ENCODE measurements at places on chromosomes 11 and 22.

GRCh38 chr11:134252346-134253187 is 585 bp downstream of the THYN1 start:
- DNase-seq, result peak; percentile 85

DNA sequence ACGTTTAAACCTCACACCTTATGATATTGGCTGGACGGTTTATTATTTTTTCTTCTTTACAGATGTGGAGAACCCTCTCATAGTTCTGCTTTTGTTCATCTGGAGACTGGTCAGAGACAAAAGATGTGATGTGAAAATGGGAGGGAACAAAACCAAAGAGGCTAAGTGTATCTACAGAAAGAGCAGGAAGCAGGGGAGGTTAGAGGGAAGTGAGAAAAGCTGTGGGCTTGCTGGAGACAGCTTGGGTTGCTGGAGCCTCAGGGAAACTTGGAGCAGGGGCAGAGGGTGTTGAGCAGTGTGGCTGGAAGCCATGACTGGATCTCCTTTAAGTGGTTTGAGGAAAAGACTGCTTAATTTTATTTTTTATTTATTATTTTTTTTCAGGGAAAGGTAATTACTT is 79.0 kb upstream of the SNX19 start:
- DNase-seq, result no peak

DNA sequence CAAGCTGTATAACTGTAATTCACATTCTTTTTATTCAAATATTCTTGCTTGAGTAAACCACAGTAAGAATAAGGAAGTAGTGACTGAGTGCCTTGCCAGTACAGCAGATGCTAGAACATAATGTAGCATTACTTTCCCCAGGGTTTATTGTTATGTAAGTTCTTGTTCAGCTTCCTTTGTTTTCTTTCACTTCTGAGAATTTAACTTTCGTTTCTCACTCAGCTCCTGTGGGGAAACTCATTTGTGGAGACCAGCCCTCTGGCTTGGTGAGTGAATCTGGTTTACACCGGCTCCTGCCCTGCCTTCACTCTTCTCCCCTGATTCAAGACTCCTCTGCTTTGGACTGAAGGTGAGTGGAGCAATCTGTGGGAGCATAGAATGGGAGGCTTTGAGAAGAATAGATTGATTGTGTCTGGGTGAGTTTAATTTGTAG is at the start of gene TRIM22:
Gene TRIM22, plus strand, starts transcription at position 240 of the 433 bp plus-strand sequence. CDS start 6,443 bp downstream, outside the sequence.
- peak; percentile 87 for DNase-seq

DNA sequence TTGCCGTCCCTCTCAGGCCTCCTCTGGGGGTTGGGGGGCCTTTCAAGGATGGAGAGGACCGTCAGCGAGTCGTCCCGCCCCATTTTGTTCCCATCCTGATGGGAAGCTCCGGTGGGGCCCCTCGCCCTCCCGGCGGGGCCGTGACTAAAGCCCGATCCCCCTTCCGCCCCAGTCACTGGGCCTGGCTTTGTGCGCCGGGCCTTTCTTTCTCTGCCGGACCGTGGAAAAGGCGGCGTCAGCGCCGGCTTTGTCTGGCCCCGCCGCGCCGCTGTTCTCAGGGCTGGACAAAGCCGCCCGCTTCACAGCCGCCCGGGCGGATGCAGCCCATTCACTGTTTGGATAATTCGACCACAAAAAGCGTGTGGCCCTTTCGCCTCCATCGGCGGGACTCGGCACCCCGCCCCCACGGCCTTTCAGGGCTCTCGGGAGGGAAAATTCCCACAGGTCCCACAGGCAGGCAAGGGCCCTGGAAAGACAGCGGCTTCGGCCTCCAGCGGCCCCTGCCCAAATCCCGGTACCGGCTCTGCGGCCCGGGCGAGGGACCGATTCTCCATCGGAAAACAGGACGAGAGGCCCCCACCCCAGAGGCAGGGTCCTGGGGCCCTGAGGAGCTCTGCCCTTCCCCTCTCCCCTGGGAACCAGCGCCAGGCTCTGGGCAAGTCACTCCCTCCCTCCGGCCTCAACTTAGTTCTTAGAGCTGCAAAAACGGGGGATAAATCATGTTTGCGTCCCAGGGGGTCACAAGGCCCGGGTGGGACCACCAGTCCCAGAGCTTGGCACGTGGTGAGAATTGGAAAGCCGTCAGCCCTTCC is 87.2 kb downstream of the WNT7B start:
- DNase-seq, result no peak

DNA sequence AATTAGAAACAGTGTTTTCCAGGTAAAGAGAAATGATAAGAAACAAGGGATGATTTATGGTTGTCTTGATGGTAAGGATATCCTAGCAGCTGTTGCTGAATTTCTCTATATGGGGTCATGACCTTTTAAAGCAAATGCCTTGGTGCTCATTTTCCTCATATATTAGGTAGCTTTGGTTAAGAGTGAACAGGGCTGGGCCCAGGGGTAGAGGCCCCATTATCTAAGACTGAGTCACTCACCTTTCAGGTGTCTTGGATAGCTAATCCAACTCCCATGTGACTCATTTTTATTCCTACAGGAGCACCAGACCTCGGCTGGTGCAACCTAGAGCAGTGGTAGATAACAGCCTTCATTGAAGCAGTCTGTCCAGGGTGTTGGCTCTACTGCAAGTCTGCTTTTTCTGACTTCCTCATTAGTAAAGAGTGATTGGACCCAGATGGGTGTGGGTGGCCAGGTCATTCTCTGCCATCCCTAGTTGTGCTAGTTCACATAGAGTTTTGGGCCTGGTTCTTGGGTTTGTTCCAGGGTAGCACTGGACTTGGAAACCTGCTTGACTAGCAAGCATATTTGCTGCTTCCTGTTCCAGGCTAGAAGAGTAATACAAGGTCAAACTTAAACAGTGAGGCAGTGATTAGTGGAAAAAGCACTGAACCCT is 37.4 kb downstream of the CTNND1 start:
- DNase-seq, result no peak

- DNase-seq, result no peak
Measured at GRCh38 chr22:49307481-49307830, 520.2 kb downstream of the BRD1 start.

GRCh38 chr11:26134481-26135355 is 197.2 kb upstream of the ANO3 start:
- DNase-seq, result peak; percentile 38

GRCh38 chr11:63553759-63554158 is 9.4 kb downstream of the PLAAT2 start:
- DNase-seq, result peak; percentile 87

DNA sequence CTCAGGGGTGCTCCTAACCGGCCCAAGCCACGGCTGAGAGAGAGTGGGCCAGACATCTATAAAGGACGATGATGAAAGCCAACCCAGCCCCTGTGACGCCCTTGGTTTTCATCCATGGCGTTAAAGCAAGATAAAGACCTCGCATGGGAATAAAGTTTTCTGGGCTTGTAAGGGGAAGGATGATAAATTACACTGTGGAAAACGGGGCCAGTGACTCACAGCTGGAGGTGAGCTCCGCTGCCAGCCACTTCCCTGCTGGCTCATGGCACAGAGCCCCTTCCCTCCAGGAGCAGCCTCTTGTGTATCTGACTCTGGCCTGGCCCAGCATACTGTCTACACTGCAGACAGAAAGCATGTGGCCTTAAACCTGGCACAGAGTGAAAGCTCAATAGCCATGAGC is 503.2 kb upstream of the B3GAT1 start:
- no peak for DNase-seq

- DNase-seq, result no peak
Measured at GRCh38 chr22:46308283-46308988, 11.8 kb downstream of the GTSE1 start.

GRCh38 chr22:35292786-35293185 is 6.9 kb upstream of the TOM1 start:
- no peak for DNase-seq

- DNase-seq, result no peak
Measured at GRCh38 chr22:38940811-38941384, 16.5 kb upstream of the APOBEC3A start.

GRCh38 chr11:47641600-47642098 is 710 bp downstream of the MTCH2 start:
- DNase-seq, result peak; percentile 17

DNA sequence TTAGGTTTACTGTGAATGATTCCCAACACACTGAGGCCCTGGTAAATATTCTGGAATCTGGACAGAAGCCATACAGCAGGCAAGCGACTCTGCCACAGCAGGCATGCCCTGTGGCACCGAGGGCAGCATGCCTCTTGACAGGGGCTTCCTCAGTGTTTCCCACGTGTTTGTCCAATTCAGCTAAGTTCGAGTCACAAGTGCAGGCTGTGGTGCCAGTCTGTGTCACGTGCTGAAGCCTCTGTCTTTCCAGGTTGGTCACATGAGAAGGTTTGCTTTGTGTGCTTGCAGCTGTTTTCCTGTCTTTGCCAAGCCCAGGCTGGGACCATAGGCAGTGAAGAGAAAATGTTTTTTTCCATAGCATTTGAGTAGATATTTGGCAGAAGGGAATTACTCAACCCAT is 2.4 kb upstream of the PPFIBP2 start:
- peak; percentile 11 for DNase-seq

DNA sequence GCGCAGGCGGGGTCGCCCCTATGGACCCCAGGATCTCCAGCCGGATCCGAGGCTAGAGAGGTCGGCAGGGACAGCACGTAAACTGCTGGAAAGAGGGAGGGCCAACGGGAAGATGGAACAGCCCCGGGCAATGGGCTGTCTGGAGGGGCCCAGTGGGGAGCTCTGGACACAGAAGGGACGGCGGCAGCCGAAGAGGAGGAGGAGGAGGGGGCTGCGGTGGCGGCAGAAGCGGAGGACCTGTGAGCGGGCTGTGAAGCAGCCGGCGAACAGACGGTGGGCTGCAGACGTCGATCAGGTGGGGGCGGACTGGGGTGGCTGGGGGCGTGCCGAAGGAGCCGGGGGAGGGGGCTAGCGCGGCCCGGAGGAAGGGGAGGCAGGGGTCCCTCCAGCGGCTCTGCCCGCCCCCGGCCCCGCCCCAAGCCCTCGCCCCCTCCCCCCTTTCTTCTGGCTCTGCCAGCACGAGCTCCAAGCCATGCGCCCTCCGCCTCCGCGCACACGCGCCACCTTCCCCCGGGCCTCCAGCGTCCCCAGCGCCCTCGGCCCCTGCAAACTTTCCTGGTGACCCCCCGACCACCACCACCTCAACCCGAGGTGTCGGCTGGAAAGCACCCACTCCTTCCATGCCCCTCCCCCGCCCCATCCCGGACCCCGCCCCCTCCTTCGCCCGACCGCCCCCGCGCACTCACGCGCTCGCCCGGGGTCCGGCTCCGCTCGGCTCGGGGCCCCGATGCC is 432 bp downstream of the TNKS1BP1 start:
- DNase-seq, result no peak

DNA sequence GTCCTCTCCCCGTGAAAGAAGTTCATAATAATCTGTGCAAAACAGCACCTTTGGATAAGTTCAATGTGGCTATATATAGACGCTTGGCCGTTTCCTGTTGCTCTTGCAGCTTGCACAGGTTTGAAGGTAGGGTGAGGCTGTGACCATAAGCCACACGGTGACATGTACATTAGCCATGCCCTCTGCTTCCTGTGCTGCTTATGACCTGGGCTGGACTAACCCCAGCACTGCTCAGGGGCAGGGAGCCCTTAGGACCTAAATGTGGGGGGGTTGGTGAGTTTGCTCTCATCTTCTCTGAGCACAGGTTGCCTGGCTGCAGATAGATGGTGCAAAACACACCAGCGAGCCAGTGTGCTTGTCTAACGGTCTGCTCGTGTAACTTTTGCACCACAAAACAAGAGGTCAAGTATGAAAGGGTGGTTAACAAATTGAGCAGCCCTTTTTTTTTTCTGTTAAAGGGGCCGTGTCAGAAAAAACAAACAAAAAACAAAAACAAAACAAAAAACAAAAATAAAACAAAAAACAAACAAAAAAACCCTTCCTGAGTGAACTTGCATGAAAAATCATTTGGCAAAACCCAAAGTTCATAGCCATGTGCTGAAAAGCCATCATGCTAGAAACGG is 37.3 kb downstream of the FLI1 start:
- no peak for DNase-seq

GRCh38 chr11:134021326-134021725 is 47.5 kb upstream of the JAM3 start:
- no peak for DNase-seq

GRCh38 chr22:48488611-48489511 is 1338.8 kb downstream of the BRD1 start:
- no peak for DNase-seq
